ENCODE measurements at places on chromosomes 3 and 15. TPM values are rescaled to one million over a fixed set of nuclear protein-coding genes. Genes with fewer than 3 reads are reported as not detected.
A peak's percentile ranks its signal among the peaks of the same experiment; 100 is the strongest.

ASB14 gene
- 0.10 TPM for polyA plus RNA-seq

SIDT1 gene
- polyA plus RNA-seq: 14.1 TPM

DNA sequence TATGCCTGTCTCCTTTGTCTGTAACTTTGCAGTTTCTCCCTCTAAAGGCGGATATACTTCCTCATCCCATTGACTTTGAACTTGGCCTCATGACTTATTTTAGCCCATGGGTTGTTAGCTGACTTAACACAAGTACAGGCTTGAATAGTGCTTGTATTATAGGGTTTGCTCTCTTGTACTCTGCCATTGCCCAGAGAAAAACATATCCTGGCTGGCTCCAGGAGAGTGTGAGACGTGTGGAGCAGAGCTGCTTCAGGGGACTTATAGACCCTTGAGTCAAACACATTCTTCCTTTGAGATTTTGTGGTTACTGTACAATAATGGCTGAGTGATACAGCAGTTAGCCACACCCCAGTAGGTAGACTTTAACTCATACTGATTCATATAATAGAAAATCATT is 124.0 kb downstream of the RAP2B start:
- peak overlapping the region; percentile 50 for H3K27ac ChIP-seq
- peak overlapping the region; percentile 70 for H3K4me3 ChIP-seq
- H3K27me3 ChIP-seq: no peaks in the 10 kb centered on the region
- H3K4me1 ChIP-seq: peaks cover 30% of the 10 kb centered on the region
- H3K36me3 ChIP-seq: no peaks in the 10 kb centered on the region
- DNase-seq: no peak

ZPLD1 gene
- not detected for polyA plus RNA-seq

AADAC gene
- polyA plus RNA-seq: not detected

GRCh38 chr15:92069308-92070250 is 216.1 kb downstream of the SLCO3A1 start:
- H3K36me3 ChIP-seq: no peaks in the 10 kb centered on the region
- peaks cover 35% of the 10 kb centered on the region for H3K4me1 ChIP-seq
- no peaks in the 10 kb centered on the region for H3K27me3 ChIP-seq
- DNase-seq: no peak

CNTN3 gene
- polyA plus RNA-seq: not detected

DNA sequence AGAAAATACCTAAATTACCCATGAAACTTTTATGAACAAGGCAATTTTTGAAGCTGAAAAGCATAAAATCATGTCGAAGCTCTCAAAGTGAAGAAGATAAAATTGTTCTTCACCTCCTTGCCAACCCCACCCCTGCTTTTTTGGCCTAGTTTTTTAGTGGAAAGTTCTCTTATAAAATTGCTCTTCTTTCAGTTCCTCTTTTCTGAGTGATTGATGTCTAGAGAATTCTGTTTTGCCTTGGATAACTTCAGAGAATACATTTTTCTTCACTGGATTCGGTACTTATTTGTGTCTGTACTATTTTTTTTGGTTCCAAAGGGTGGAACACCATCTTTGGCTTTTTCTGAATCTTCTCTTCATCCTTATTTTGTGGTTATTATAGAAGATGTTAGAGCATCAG is 25.0 kb upstream of the PYDC2 start:
- no peaks in the 10 kb centered on the region for H3K4me1 ChIP-seq
- no peaks in the 10 kb centered on the region for H3K27me3 ChIP-seq
- peaks cover 5% of the 10 kb centered on the region for H3K36me3 ChIP-seq
- H3K27ac ChIP-seq: no peak overlapping the region
- no peak for DNase-seq
- no peak overlapping the region for H3K4me3 ChIP-seq

SLC51A gene
- polyA plus RNA-seq: 0.89 TPM

DNA sequence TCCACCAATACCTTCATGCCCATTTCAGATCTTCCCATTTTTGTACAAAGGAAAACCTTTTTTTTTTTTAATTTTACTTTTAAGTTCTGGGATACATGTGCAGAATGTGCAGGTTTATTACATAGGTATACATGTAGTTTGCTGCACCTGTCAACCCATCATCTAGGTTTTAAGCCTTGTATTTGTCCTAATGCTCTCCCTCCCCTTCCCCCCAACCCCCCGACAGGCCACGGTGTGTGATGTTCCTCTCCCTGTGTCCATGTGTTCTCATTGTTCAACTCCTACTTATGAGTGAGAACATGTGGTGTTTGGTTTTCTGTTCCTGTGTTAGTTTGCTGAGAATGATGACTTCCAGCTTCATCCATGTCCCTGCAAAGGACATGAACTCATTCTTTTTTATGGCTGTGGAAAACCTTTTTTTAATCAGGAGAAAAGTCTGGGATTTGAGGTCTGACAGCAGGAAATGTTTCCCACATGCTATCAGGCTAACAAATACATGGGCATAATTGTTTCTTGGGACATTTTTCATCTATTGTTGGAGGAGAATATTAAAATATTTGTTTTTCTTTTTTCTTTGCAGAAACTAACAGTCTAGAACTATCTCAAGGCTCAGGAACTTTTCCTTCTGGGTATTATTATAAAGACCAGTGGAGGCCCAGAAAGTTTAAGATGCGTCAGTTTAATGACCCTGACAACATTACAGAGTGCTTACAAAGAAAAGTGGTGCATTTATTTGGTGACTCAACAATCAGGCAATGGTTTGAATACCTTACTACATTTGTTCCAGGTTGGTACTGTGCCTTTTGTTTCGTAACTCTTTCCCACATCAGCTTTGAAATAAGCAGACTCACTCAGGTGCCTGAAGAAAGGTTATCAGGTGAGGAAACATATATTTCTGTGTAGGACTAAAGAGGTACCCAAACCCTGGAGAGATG is 32.8 kb upstream of the NFKBIZ start:
- no peak for DNase-seq
- peak overlapping the region; percentile 81 for H3K27ac ChIP-seq
- peaks cover 39% of the 10 kb centered on the region for H3K4me1 ChIP-seq
- no peak overlapping the region for H3K4me3 ChIP-seq
- no peaks in the 10 kb centered on the region for H3K27me3 ChIP-seq

TTBK2 gene
- polyA plus RNA-seq: 13.1 TPM

- peaks cover 85% of the 10 kb centered on the region for H3K4me1 ChIP-seq
- H3K4me3 ChIP-seq: peak overlapping the region; percentile 75
- peak overlapping the region; percentile 14 for H3K27ac ChIP-seq
- DNase-seq: no peak
Observed at GRCh38 chr3:16313886-16314645, 49.1 kb downstream of the OXNAD1 start.
